Osteocyte (in vitro differentiated cells): ENCODE measurements at places on chromosomes 2 and 18. TPM values are rescaled to one million over a fixed set of nuclear protein-coding genes. Genes with fewer than 3 reads are reported as not detected.
A peak's percentile ranks its signal among the peaks of the same experiment; 100 is the strongest.

- no peaks in the 10 kb centered on the region for H3K4me1 ChIP-seq
- no peak overlapping the region for H3K27ac ChIP-seq
- no peak overlapping the region for H3K4me3 ChIP-seq
- H3K36me3 ChIP-seq: no peaks in the 10 kb centered on the region
- peaks cover 17% of the 10 kb centered on the region for H3K27me3 ChIP-seq
These were observed 53.1 kb upstream of the EFEMP1 start for GRCh38 chr2:55976681-55977080.

The KRTCAP3 gene
- total RNA-seq: 2.3 and 3.2 TPM in 2 replicates

DNA sequence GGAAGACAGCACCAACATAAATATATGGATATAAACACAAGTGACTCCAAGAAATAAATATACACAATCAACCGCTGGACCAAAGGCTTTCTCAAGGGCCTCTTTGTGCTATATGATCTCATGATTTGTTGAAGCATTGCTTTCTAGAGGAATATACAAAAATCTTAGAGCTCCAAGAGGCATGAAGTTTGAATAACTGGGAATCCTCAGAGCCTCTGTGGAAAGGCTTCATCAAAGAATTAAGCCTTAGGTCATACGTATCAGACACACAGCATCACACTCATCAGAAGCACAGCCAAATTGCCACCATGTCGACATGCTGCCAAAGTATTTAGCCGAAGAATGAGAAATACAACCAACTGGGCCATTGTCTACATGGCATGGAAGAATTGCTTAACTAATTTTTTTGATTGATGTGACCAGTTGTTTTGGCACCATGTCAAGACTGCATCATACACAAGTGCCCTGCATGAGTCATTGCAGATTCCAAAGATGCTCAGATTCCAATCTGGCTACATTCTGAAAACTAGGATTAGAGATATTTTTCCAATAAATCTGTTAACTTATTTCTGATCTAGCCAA, 860.6 kb upstream of the ZEB2 start:
- DNase-seq: no peak
- no peaks in the 10 kb centered on the region for H3K36me3 ChIP-seq
- no peak overlapping the region for H3K4me3 ChIP-seq
- H3K27me3 ChIP-seq: no peaks in the 10 kb centered on the region

- no peak overlapping the region for H3K4me3 ChIP-seq
- peak overlapping the region; percentile 87 for H3K27ac ChIP-seq
- peak; percentile 86 for DNase-seq
- H3K27me3 ChIP-seq: no peaks in the 10 kb centered on the region
These were observed 11.3 kb downstream of the MALT1 start for GRCh38 chr18:58682429-58683069.

The NOL4 gene
- not detected in 2 replicates for total RNA-seq

The UPP2 gene
- total RNA-seq: not detected in 2 replicates

GRCh38 chr2:181465676-181466375, 8.6 kb downstream of the ITGA4 start:
- no peak overlapping the region for H3K4me3 ChIP-seq
- no peaks in the 10 kb centered on the region for H3K4me1 ChIP-seq
- no peak overlapping the region for H3K27ac ChIP-seq
- no peaks in the 10 kb centered on the region for H3K27me3 ChIP-seq
- peaks cover 1% of the 10 kb centered on the region for H3K36me3 ChIP-seq

The SATB2 gene
- total RNA-seq: 11.6 and 12.8 TPM in 2 replicates

DNA sequence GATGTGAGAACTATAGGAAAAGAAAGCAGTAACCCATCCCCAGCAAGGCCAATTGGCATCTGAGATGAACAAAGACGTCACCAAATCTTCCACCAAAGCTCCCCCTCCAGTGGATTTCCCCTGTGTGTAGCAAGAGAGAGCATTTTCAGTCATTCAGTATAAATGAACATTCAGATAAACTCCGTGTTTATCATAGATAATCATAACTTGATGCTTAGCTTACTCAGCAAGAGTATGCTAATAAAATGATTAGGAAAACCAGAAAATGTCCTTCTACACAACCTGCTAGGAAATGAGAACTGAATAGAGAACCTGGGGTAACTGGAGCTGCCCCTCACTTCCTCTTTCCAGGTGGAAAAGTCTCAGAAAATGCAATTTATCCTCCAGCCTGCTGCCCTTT, 198.0 kb upstream of the CCDC150 start:
- H3K4me3 ChIP-seq: no peak overlapping the region
- H3K4me1 ChIP-seq: peaks cover 14% of the 10 kb centered on the region
- no peak overlapping the region for H3K27ac ChIP-seq
- no peaks in the 10 kb centered on the region for H3K27me3 ChIP-seq
- DNase-seq: no peak

- H3K36me3 ChIP-seq: no peaks in the 10 kb centered on the region
- H3K27me3 ChIP-seq: peaks cover 32% of the 10 kb centered on the region
- no peak overlapping the region for H3K4me3 ChIP-seq
- no peak for DNase-seq
- no peaks in the 10 kb centered on the region for H3K4me1 ChIP-seq
These were observed 136.7 kb upstream of the MYCN start for GRCh38 chr2:15803543-15804245.

The ABCB11 gene
- not detected in 2 replicates for total RNA-seq

DNA sequence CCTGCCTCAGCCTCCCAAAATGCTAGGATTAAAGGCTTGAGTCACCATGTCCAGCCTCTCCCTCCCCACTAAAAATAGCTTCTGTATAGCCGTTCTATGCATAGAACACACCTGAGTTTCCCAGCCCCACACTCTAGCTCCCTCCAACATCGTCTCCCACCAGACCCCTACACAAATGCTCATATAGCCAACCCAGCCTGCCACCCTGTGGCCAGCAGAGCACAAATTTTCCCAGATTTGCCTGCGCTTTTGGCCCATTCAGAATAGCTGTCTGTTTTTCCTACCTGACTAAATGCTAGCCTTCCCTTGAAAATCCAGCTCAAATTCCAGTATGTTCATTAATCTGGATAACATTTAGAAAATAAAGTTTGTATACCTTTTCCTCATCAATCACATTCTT, 22.8 kb downstream of the TRABD2A start:
- H3K27ac ChIP-seq: no peak overlapping the region
- H3K27me3 ChIP-seq: peaks cover 45% of the 10 kb centered on the region

DNA sequence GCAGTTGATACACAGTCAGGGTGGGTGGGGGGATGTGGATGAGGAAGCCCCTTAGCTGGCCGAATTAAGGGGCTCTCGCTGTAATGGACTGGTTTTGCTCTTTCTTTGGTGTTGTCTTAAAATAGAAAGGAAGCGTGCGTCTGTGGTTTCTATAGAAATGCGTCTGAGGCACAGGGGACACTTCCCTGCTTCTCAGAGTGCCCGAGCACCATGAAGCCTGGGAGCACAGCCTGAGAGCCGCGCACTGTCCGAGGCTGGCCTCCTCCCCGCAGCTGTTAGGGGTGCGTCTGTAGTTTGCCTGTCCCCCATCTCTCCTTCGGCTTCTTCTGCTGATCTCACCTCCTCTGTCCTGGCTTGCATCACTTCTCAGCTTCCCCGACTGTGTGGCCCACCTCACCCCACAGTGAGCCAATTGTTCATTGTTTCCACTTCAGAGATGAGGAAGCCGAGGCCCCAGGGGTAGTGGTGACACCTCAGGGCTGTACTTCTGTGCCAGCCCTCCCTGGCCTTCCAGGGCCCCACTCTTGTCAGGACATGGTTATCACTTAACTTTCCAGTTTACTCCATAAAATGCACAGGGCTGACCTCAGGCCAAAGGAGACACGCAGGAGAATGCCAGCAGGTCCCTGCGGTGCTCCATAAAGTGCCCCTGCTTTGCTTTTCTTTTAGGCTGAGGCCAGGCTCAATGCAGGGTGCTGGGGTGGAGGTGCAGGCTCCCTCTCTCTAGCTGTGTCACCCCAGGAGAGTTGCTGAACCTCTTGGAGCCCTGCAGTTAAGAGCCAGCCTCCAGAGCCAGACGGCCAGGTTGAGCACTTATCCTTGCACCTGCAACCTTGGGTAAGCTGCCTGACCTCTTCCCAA, 210.6 kb downstream of the SEPTIN10 start:
- no peaks in the 10 kb centered on the region for H3K27me3 ChIP-seq
- DNase-seq: no peak
- H3K4me1 ChIP-seq: peaks cover 32% of the 10 kb centered on the region
- no peak overlapping the region for H3K4me3 ChIP-seq
- H3K27ac ChIP-seq: peak overlapping the region; percentile 57

DNA sequence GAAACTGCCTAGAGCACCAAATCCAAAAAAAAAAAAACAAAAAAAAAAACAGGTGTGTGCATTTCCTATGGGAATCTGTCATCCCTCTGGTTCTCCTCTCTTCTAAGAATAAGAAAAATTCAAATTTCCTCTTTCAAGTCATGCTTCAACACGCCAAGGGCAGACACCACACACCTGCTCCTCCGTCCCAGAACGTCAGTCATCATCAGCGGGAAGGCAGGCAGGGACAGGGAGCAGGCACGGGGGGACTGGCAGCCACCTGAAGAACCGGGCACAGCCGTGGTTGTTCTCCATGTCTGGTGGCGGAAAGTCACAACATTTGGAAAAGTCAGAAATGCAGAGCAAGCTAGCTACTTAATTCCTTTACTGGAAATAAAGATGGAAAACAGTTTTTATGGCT, 214.8 kb downstream of the IKZF2 start:
- no peak for DNase-seq
- no peak overlapping the region for H3K4me3 ChIP-seq
- no peak overlapping the region for H3K27ac ChIP-seq
- peaks cover 2% of the 10 kb centered on the region for H3K36me3 ChIP-seq

- peaks cover 62% of the 10 kb centered on the region for H3K4me1 ChIP-seq
- DNase-seq: no peak
- no peaks in the 10 kb centered on the region for H3K27me3 ChIP-seq
- H3K27ac ChIP-seq: peak overlapping the region; percentile 92
These were observed 282.1 kb upstream of the TRIB2 start for GRCh38 chr2:12434630-12435098.

The RGPD3 gene
- not detected in 2 replicates for total RNA-seq

- no peak overlapping the region for H3K27ac ChIP-seq
- no peaks in the 10 kb centered on the region for H3K27me3 ChIP-seq
- H3K4me1 ChIP-seq: no peaks in the 10 kb centered on the region
- DNase-seq: no peak
These were observed 137.8 kb downstream of the PID1 start for GRCh38 chr2:229133155-229133772.

The HSBP1L1 gene
- 1.6 and 2.0 TPM in 2 replicates for total RNA-seq

DNA sequence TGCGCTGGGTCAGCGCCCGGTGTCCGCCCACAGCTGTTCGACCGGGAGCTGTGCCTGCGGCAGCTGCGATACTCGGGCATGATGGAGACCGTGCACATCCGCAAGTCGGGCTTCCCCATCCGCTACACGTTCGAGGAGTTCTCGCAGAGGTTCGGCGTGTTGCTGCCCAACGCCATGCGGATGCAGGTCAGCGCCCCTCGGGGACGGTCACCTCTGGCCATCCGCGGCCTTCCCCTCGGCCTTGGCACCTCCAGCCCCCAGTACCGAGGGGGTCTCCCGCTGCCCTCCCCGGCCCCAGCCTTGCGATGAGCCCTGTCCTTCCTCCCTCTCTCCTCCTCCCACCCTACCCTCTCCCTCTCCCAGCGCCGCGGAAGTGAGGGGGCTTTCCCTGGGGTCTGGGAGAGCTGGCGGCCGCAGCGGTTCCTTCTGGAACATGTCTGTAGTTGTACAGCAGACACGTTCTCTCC, 53.2 kb upstream of the GPR17 start:
- no peaks in the 10 kb centered on the region for H3K27me3 ChIP-seq
- H3K36me3 ChIP-seq: no peaks in the 10 kb centered on the region
- peaks cover 3% of the 10 kb centered on the region for H3K4me1 ChIP-seq
- H3K4me3 ChIP-seq: no peak overlapping the region
- DNase-seq: peak; percentile 83

The VIL1 gene
- total RNA-seq: 0.57 TPM in 1 of 2 replicates, not detected in the other
